ENCODE measurements at places on chromosomes 3 and 15.

- DNase-seq, result no peak
These were observed 397.8 kb upstream of the NR2F2 start for GRCh38 chr15:95932676-95933075.

GRCh38 chr15:33971811-33972210 is 3.5 kb downstream of the CHRM5 start:
- DNase-seq, result no peak

DNA sequence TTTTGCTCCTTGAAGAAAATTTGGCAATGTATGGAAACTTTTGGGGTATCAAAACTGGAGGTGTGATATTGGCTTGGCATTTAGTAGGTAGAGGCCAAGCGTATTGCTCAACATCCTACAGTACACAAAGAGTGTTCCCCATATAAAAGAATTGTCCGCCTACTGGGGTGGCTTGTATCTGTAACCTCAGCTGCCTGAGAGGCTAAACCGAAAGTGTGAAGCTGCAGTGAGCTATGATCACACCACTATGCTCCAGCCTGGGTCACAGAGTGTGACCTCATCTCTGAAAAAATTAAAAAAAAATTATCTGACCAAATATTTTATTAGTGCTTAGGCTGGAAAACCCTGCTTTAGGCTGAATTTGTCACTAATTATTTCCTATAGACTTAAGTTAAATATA is 483.9 kb downstream of the PYDC2 start:
- no peak for DNase-seq

- DNase-seq, result no peak
These were observed 10.5 kb downstream of the ALS2CL start for GRCh38 chr3:46682974-46683373.

DNA sequence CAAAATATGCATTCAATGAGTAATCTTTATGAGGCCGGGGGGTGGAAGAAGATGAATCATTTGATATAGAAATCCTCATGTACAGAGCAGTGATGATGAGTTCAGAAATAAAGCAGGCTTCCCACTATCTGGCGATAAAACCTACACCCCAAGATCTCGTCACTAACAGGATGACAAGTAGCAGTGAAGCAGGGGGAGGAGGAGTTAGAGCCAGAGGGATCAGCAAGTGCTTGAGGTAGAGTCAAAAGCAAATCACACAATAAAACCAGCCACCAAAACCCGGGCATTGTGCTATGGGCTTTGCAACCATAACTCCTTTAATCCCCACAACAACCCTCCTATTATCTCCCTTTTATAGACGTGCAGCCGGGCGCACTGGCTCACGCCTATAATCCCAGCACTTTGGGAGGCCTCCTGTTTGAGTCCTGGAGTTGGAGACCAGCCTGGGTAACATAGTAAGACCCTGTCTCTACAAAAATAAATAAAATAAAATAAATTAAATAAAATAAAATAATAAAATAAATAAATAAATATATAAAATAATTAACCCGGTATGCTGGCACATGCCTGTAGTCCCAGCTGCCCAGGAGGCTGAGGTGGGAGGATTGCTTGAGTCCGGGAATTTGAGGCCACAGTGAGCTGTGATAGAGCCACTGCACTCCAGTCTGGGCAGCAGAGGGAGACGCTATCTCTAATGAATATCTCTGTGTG is 53.0 kb downstream of the STARD5 start:
- DNase-seq, result no peak

- no peak for DNase-seq
These were observed 40.0 kb downstream of the TKT start for GRCh38 chr3:53215816-53216215.

- no peak for DNase-seq
These were observed 2.4 kb downstream of the DUOX2 start for GRCh38 chr15:45111390-45112142.

GRCh38 chr3:70984776-70985482 is 598.6 kb downstream of the FOXP1 start:
- no peak for DNase-seq

DNA sequence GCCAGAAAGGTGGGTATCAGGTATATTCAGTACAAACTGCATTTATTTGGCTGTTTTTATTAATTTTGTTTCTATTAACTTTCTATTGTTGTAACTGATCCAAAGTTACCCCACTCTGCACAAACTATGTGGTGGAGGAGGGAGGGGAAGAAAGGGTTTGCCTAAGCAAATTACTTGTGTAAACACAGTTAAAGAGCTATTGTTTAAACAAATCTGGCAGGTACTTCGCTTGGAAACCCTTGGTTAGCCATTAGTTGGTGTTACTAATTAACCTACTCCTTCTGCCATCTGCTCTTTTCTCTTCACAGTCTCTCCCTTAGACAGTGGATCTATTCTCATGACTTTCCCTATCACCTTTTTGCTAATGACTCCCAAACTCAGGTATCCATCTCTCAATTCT is 328.4 kb upstream of the NECTIN3 start:
- peak; percentile 60 for DNase-seq

DNA sequence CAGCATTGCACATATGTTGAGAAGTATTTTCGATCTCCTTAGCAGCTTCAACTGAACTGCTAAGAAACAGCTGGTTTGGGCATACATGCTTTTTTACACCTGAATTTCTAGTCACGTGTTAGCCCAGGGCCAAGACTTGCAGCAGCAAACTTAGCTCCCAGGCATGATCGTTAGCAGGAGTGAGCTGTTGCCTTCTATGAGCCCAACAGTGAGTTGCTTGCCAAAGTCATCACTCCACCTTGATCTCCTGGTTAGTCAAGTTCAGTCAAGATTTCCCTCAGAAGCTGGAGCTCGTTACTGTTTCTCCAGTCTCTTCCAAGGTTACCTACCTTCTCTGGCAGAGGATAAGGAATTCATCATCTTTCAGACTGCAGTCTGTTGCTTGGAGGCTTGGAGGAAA is 100.4 kb upstream of the SEMA6D start:
- no peak for DNase-seq

GRCh38 chr15:61908241-61908640 is 152.0 kb downstream of the VPS13C start:
- DNase-seq, result no peak

- peak; percentile 17 for DNase-seq
These were observed 164.0 kb downstream of the IL20RB start for GRCh38 chr3:137121704-137122314.

GRCh38 chr3:43043071-43043766 is 62.7 kb downstream of the POMGNT2 start:
- no peak for DNase-seq

DNA sequence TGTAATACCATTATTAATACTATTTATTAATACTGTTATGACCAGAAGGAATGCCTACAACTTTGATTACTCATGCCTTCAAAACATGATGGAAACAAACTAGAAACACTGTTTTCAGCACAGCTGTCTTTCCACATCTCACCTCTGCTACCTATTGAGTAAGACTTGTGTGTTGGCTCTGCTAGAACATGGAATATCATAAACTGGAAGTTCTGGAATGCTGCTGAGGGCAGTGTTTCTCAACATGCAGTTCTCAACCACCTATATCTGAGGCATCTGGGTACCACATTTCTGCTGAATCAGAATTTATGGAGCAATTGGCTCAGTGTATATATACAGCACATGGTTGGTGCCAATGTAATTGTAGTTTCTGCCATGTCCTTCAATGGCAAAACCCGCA is 392.1 kb downstream of the TUSC7 start:
- DNase-seq, result no peak

GRCh38 chr15:48073881-48074280 is 46.9 kb upstream of the SLC24A5 start:
- DNase-seq, result no peak

- DNase-seq, result peak; percentile 37
These were observed 10.6 kb upstream of the CPB1 start for GRCh38 chr3:148816981-148817525.

DNA sequence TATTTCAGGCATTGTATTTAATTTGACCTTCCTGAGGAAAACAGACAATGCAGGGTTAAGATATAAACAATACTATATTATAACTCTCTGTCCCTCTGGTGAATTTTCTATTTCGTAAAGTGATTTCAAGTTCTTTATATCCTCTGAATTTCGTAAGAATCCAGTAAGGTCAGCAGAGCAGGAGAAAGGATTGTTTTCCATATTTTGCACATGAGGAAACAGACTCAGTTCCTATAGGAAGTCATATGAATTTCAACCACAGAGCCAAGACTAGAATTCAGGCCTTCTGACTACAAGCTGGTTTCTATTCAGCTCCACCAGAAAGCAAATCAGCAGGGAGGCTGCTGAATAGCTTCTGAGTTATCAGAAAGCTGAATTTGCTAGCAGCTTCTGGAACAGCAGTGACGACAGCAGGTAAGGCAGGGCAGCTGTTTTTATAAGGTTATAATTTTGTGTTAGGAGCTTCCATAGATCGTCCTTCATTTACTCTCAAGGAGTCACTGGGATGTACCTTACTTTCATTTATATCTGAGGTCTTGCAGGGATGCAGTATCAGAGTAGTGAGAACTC is 11.1 kb upstream of the PLAAT1 start:
- DNase-seq, result no peak

GRCh38 chr3:43854283-43854682 is 163.5 kb downstream of the ABHD5 start:
- no peak for DNase-seq

DNA sequence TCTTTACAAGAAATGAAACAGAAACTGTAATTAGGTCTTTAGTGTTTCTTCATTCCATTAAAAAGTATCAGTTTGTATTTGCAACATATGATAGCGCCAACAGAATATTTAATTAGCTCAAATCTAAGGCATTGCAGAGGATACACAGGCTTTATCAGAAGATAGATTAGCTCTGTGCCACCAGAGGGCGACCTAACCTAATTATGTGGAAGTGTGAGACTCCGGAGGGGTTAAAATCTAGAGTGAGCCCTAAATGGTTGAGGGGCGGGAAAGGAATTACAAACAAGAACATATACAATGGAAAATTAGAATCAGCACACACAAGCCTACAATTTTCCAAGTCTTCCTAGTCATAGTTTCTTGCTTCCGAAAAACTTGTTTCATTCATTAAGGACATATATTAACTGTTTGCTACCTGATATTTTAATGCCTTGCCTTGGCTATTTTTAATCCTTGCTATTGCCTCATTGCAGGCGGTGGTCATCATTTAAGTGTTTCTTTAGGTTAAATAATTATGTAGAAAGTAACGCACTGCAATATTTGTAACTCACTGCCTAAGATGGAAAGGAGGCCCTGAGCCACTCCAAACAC is 18.0 kb upstream of the RYR3 start:
- peak; percentile 61 for DNase-seq

DNA sequence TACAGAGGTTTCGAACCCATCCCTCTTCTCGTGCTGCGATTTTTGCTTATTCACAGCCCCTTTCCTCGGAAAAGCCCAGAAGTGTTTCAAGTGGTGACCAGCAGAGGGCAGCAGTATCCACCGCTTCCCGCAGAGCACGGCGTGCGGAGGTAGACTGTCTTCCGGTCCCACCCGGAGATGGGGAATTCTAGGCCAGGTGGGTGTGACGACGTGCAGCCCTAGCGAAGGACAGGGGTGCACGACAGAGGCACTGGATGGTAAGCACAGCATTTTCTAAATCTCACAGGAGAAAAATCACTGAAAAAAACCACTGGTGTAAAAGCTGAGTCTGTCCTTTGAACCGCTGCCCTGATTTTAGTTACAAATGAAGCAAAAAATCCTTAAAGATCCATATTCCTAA is 7.4 kb upstream of the PSMD6 start:
- DNase-seq, result peak; percentile 54

DNA sequence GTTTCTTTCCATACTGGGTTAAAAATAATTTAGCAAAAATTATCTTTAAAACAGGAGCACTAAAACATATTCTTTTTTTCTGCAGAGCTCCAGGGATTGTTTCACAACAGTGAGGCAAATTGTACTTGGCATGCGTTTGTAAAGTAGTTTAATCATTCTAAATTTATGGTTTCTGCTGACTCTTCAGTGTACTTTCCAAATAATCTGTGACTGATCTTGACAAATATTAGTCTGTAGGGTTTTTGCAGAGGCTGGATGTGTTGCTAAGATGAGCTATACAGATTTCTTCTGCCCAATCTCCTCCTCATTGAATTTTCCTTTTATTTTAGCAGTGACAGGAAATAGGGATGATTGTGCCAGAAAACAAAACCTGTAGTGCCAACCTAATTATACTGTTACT is 328.0 kb upstream of the MANF start:
- DNase-seq, result no peak

Measured in NCI-H748 treated with DMSO at 0.1 percent for 48 hours (cell line).